ENCODE measurements at places on chromosomes 5 and 9.

- no peak for DNase-seq
Observed at GRCh38 chr5:17355586-17356346, 138.3 kb downstream of the BASP1 start.

DNA sequence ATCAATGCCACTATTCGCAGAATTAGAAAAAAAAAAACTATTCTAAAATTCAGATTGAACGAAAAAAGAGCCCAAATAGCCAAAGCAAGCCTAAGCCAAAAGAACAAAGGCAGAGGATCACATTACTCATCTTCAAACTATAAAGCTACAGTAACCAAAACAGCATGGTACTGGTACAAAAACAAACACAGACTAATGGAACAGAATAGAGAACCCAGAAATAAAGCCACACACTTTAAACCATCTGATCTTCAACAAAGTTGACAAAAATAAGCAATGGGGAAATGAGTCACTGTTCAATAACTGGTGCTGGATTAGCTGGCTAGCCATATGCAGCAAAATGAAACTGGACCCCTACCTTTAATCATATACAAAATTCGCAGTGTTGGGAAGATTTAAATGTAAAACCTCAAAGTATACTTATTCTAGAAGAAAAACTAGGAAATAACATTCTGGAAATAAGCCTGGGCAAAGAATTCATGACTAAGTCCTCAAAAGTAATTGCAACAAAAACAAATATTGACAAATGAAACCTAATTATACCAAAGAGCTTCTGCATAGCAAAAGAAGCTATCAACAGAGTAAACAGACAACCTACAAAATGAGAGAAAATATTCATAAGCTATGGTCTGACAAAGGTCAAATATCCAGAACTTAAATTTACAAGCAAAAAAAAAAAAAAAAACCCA is 153.7 kb downstream of the NDUFS4 start:
- DNase-seq, result no peak

DNA sequence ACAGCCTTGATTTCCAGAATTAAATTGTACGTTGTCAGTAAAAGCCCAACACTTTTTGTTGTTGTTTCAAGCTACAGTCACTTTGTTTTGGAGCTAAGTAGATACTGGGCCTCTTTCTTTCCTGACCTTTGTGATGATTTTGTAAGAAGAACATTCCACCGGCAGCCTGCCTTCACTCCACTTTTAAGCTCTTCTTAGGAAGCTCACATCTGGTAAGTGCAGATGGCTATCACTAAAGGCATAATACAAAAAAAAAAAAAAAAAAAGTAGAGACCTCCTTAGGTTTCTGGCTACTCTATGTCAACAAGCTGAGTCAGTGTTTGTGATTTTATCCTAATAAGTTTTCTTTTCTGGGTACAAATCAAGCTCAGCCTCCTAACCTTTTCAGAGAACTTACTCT is 1922.1 kb upstream of the WWC1 start:
- no peak for DNase-seq

DNA sequence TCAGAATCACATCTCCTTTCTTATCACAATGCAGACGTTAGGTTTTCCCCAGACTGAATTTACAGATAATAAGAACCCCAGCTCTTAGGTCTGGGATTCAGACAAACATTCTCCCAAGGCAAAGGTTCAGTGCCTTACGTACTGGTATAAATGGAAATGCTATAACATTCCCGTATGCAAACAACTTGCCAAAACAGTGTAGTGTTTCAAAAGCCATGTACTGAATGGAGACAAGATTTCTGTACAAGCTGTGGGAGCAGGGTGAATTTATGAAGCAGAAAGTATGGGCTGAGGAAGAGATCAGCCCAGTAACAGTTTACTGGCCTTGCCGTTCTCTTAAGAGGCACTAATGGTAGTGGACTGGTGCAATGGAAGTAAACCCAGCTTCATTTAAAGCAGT is 225.5 kb upstream of the ZNF462 start:
- no peak for DNase-seq

DNA sequence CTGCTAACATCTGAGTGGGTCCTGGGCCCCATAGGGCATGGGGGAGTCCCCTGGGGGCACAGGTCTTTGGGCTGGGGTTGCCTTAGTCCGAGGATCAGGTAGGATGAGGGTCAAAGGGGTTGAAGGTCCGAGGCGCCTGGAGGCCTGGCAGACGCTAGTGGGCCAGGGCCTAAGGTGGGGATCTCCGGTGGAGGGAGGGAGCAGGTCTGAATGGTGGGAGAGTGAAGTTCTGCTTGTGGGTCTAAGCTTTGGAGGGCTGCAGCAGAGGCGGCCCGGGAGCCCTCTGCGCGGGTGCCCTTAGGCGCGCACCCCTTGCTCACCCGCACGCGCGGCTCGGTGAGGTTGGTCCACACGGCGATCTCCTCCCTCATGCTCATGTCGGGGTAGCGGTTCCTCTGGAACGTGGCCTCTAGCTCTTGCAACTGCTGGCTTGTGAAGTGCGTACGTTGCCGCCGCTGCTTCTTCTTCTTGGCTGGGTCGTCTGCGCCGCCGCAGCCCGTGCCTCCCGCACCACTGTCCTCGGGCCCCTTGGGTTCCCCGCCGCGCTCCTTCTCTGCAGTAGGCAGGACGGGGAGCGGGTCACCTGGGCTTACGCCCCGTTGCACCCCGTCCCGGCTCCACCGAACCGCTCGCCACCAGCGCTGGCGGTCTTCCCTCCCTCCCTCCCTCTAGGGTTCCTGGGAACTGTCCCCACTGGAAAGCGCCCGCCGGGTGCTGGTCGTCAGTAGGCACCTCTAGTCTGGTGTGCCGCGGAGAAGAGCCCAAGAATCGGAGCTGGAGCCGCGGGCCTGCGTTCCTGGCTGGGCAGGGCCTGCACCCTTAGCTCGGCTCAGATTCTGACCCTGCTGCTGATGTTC is 2.8 kb downstream of the PITX1 start:
- no peak for DNase-seq

DNA sequence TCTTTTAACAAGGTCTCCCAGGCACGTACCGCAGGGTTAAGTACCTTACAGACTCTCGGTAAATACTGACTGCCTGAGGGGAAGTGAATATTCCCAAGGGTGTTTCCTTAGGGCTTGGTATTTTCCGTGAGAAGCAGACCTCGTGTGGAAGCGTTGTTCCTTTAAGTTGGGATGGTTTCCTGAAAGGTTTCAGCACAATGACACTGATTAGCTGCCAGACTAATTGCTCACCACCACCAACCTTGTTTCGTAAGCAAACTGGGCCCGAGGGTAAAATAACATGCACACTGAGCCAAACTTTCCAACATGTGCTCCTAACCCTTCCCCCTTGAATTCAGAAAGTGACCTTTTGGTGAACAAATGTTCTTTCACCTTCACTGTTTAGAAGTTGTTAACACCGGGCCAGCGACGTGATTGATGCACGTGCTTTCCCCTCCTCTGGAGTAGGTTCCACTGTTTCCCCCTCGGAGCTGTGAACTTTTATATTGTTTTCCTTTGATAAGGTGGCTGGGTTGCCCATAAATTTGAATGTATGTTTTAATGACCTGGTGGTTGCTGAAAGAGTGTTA is 128.1 kb upstream of the RPS23 start:
- DNase-seq, result no peak

DNA sequence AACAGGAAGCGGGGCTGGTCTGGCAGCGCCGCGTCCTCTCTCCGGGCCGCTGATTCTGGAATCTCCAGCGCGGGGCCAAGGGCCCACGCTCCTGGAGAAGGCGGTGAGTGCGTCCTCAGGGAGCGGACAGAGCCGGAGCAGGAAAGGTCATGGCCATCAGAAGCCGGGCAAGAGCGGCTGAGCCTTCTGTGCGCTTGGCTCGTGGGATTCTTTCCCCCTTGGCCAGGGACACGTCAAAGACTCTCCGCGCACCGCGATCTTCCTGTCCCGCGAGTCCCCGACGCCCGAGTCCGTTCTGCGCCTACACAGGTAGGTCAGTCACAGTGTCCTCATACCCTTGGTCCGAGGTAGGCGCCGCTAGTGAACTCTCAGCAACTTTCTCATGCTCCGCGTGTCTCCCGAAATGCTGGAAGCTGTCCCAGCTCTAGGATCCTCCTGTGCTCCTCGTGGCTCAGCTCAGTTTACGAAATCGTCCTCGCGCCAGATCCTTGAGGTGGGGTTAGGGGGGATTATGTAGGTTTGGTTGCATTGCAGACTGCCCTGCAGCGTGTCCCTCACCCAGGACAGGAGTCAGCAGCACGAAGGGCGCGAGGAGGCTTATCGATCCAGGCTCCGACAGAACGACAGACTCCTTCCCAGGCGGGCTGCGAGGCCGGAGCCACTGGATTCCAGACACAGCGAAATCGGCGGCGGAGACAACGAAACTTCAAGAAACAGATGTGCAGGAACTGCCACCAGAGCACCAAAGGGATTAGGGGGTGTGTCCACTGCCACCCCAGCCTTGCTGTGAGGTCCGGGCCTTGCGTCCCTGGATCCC is 8.7 kb downstream of the LHX6 start:
- no peak for DNase-seq

DNA sequence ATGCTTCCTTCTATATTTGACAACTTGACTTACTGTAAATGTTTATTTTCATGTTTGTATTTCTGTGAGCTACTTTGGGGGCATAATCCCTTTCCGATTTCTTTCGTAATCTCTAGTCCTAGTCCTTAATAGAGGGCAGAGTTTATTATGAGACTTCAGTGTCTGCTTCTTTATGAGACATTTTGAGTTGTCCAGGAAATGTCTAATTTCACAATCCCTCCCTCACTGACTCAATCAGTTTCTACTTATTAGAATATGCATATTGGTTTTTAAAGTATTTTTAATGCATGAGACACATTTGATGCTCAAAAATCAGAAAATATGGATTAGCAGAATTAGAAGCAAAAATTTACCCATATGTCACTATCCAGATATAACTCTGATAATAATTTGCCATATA is 160.9 kb downstream of the FOCAD start:
- DNase-seq, result no peak

GRCh38 chr9:116152941-116153764 is 438 bp upstream of the PAPPA start:
- no peak for DNase-seq

Data from stimulated activated CD8-positive, alpha-beta memory T cell treated with anti-CD3 and anti-CD28 coated beads, Interleukin-15, amount 100 ng/mL, for 1 hour (primary cell).